ENCODE measurements at places on chromosomes 7 and 10. TPM values are rescaled to one million over a fixed set of nuclear protein-coding genes. Genes with fewer than 3 reads are reported as not detected.

The RNF148 gene
- not detected for polyA plus RNA-seq

DNA sequence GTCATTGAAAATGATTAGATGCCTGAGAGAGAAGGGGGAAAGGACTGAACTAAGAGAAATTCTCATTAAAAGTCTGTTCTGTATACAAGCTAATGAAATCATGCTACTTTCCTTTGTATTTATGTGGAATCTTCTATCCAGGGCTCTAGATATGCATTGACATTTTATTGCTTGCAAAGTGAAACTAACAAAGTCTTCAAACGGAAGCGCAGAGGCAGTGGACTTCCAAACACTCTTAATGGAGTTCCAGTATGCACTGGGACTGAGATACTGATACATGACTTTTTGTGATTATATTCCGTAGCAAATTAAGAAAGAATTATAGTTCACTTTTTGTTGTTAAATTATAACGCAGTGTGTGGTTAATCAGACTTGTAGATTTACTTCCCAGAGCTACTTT is 166.8 kb upstream of the TBX20 start:
- no peak for DNase-seq

The LFNG gene
- polyA plus RNA-seq, result 19.7 TPM

The SPDYE6 gene
- polyA plus RNA-seq, result 5.3 TPM

The IDI2 gene
- polyA plus RNA-seq, result 0.14 TPM

GRCh38 chr10:100006243-100006886 is 3.4 kb downstream of the DNMBP start:
- no peak for DNase-seq

GRCh38 chr7:152435384-152436110 is at the start of gene KMT2C:
TSS of gene KMT2C (minus strand) at chr7:152436003. CDS start at chr7:152435786, 217 bp downstream.
- no peak for DNase-seq

The SYT15 gene
- 5.2 TPM for polyA plus RNA-seq

GRCh38 chr7:17474724-17475344 is 176.4 kb downstream of the AHR start:
- no peak for DNase-seq

The RBM20 gene
- polyA plus RNA-seq, result 13.5 TPM

- DNase-seq, result no peak
Observed at GRCh38 chr10:79463578-79464496, 18.4 kb upstream of the ZCCHC24 start.

- no peak for DNase-seq
Observed at GRCh38 chr10:58189269-58189668, 78.4 kb downstream of the IPMK start.

The SCIN gene
- 0.34 TPM for polyA plus RNA-seq

- DNase-seq, result no peak
Observed at GRCh38 chr10:21505711-21506278, 19.7 kb downstream of the SKIDA1 start.

The ENTPD1 gene
- polyA plus RNA-seq, result 12.3 TPM

- no peak for DNase-seq
Observed at GRCh38 chr7:156918635-156919034, 25.7 kb upstream of the LMBR1 start.

The CD36 gene
- 333 TPM for polyA plus RNA-seq

DNA sequence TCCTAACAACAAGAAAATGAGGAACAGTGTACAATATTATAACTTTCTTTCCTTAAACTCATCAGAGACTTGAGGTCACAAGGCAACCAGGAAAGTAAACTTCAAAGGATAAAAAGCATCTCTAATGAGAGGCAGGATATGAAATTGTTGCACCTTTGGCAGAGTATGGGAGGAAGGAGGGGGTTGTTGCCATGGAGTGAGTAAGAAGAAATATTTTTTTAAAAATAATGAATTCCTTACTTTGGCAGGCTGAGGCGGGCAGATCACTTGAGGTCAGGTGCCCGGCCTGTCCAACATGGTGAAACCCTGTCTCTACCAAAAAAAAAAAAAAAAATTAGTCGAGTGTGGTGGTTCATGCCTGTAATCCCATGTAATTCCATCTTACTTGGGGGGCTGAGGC is 21.1 kb upstream of the CHN2 start:
- no peak for DNase-seq

GRCh38 chr7:13416071-13416470 is 573.4 kb downstream of the ETV1 start:
- no peak for DNase-seq

DNA sequence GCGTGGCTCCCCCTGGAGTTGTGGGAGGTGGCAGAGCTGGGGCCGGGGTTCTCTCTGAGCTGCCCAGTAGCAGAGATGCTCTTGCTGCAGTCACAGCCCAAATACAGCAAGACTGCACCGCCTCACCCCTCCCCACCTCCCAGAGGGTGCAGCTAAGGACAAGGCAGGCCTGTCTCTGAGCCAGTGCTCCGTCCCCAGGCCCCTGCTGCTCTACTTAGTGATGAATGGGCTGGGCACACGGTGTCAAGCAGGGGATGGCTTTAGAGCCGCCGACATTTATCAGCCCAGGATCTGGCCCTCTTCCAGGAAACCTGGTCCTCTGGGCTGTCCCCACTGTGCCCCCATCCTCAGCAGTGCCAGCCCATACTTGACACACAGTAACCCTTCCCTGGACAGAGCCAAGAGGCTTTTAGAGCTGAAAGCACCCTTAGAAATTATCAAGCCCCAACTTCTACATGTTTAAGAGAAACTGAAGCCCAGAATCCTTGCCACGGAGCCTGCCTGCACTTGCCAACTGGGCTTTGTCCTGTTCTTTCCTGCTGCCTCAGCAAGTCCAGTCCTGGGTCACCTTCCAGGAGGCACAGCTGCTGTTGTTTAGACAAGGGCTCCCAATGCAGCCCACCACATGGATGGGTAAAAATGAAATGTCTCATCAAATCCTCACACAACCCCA is 137.1 kb upstream of the UNC5B start:
- no peak for DNase-seq

The HTRA1 gene
- 74.3 TPM for polyA plus RNA-seq

The TAS2R4 gene
- 1.3 TPM for polyA plus RNA-seq

DNA sequence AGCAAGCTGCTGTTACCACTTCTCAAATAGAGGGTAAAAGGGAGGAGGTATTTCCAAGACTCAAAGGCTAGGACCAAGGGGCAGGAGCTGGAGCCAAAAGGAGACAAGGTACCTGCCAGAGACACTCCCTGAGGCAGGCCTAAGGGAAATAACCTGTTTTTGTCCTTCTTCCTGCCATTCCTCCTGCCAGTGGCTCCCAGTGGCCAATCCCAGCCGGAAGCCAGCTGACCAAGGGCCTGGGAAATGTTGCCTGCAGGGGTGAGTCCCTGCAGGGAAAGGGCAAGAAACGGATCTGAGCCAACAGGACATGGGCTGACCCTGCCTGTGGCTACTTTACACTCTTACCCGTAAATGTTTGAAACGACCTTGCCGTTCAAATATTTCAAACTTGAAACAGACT is 3.5 kb downstream of the CYTH3 start:
- no peak for DNase-seq

The LBX1 gene
- 9.6 TPM for polyA plus RNA-seq

The ADCY1 gene
- 9.9 TPM for polyA plus RNA-seq

GRCh38 chr7:155201325-155202087 is 96.2 kb upstream of the INSIG1 start:
- no peak for DNase-seq

DNA sequence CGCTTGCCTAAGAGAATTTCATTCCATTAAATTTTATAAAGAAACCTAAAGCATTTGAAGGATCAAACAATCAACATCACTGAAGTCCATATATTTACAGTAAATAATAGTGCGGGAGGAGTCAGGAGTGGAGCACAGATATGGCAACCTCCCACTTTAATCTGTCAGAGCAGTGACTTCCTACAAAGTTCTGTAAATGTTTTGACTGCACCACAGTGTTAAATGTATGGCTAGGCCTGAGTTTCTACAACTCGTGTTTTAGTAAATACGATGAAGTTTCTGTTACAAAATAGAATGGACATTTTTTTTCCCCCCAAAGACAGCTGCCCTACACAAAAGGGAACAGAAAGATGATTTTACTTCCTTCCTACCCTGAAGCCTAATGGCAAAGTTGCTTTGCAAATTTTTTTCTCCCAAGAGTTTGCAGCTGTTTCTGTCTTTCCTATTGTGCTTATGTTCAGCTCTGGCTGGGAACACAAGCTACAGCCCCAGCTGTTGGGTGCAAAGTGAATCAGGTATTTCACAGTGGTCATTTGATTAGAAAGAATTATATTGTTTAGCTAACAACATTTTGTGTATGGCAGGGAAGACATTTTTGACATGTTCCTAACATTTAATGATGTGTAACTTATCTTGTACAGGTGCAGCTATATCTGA is 62.1 kb downstream of the MET start:
- peak; percentile 26 for DNase-seq

The EPHA1 gene
- polyA plus RNA-seq, result 6.0 TPM

DNA sequence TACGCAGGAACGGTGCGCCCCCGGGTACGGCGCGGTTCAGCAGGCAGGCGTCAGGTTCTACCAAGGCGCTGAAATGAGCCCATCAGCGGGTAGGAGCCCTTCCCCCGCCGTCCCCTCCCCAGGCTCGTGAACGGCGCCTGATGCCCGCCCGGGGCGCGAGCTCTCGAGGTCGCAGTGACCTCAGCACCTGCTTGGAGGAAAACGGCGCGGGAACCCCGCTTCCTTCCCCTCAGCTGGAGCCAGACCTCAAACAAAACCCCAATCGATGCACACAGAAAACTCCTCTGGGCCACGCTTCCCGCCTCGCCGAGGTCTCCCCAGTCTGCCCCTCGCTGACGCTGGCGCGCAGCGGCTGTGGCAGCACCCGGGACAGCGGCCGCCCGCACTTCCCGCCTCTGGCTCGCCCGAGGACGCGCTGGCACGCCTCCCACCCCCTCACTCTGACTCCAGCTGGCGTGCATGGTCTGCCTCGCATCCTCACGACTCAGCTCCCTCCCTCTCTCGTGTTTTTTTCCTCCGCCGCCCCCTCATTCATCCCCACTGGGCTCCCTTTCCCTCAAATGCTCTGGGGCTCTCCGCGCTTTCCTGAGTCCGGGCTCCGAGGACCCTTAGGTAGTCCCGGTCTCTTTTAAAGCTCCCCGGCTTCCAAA is 514 bp upstream of the GAD2 start:
- DNase-seq, result no peak

- no peak for DNase-seq
Observed at GRCh38 chr7:139702313-139702731, 75.5 kb downstream of the HIPK2 start.

DNA sequence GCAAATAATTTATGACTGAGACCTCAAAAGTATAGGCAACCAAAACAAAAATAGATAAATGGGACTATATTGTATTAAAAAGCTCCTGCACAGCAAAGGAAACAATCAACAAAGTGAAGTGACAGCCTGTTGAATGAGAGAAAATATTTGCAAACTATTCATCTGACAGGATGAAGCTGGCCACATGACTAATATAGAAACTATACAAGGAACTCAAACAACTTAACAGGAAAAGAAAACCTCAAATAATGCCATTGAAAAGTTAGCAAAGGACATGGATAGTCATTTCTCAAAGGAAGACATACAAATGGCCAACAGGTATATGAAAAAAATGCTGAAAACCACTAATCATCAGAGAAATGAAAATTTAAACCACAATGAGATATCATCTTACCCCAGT is 245.1 kb downstream of the STK31 start:
- no peak for DNase-seq

GRCh38 chr7:94247970-94248369 is 146.7 kb upstream of the COL1A2 start:
- DNase-seq, result no peak

The NACAD gene
- 4.4 TPM for polyA plus RNA-seq
